ENCODE measurements at places on chromosomes 6 and 20.

GRCh38 chr20:35055445-35056276 lies 36.9 kb downstream of the TRPC4AP start:
- no peak for DNase-seq

- no peak for DNase-seq
These were observed 48.8 kb upstream of the TAF8 start for GRCh38 chr6:42001506-42001905.

DNA sequence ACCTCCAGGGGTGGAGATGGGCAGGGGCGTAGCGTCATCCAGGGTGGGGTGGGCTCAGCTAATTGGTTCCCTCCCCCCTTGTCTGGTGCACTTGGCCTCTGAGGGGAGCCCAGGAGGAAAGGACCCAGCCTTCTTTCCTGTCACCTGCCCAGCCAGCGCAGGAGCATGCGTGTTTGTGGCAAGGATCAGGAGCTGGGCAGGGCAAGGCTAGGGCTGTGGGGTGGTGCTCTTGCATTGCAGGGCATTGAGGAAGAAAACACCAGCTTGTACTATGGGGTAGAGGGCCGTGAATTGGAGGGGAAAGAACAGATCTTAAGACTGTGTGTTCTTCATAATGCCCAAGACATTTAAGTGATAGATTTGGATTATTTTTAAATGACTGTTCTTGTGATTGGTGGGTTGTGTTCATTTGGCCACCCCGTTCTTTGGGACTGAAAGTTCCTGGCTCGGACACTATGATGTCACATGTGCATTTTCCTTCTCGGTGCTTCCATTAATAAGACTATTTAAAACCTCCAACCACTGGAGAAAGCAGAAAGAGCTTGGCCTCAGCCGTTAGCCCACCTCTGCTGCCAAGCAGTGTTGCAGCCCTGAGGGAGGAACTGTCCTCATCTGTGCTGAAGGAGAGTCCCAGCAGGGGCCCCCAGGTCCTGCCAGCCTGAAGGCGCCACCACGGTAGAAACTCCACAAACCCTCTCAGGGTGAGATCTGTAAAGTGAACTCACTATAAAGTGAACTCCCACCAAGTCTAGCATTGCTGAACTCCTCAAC lies 136.2 kb upstream of the INSM1 start:
- DNase-seq, result no peak

DNA sequence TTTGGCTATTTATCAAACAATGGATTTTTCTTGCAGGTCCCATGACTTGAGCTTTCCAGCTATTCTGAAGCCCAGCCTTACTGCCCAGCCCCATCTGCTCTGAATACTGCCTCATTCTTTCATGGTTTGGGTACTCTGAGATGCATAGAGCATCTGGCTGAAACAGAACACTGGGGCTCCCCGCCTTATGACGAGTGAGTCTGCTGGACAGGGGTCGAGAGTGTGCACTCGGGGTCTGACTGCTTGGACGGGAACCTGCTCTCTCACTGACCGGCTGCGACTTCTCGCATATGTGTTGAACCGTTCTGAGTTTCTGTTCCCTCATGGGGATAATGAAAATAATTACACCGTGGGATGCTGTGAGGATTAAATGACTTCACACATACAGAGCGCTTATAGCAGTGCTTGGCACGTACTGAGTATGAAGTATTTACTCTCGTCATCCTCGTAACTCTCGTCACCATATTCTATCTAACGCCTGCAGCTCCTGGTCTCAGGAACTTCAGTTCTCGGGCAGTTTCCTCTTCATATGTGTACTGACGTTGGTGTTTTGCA lies 59.5 kb upstream of the MPC1 start:
- DNase-seq, result no peak

DNA sequence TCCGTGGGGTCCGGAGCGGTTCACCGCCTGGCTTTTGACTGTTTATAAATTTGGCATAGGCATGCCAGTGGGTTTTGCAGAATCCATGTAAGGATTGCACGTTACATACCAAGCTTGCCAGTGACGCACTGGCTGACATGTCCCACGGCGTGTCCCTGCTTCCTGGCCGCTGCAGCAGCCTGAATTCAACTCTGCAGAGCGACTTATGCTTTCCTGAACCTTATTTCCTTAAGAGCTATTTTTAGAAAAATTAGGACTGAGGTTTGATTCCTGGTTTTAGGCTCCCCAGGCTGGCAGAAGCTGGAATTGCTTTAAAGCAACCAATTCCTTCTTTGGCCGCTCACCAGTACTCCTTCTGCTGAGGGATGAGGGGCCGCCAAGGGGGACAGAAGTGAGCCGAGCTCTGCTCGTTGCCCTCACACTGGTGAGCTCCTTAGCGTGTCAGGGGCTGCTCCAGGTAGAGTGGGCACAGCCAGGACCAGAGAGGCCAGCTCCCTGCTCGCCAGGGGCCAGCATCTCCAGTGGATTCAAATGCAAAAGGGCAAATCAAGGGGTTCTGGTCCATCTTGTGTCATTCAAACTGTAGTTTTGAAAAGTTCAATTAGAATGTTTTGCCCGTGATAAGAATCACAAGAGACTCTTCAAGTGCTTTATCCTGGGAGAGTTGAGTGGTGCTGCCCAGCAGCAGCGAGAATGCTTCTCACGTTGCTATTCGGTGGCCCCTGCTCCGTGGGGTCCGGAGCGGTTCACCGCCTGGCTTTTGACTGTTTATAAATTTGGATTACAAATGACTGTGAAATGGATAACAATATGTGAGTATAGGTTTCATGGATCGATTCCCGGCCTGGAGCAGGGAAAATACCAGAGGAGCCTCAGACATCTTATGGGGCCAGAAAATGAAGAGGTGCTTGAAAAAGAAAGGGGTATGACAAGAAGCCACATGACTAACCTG lies 17.5 kb upstream of the IRF4 start:
- DNase-seq, result no peak

DNA sequence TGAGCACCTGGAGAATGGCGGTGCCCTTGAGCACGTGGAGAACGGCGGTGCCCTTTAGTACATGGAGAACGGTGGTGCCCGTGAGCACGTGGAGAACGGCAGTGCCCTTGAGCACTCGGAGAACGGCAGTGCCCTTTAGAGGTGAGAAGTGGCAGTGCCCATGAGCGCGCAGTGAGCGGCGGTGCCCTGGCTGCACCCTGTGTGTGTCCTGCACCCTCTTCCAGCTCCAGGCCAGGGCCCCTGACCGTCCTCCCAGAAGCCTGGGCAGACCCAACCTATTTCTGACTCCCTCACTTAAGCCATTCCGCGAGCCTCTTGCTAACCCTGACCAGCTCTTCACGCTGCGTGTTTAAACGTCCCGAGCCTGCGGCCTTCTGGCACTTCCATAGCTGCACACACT lies 151.3 kb downstream of the DLL1 start:
- DNase-seq, result no peak

- no peak for DNase-seq
These were observed 1.4 kb upstream of the SCRT2 start for GRCh38 chr20:676967-677366.

DNA sequence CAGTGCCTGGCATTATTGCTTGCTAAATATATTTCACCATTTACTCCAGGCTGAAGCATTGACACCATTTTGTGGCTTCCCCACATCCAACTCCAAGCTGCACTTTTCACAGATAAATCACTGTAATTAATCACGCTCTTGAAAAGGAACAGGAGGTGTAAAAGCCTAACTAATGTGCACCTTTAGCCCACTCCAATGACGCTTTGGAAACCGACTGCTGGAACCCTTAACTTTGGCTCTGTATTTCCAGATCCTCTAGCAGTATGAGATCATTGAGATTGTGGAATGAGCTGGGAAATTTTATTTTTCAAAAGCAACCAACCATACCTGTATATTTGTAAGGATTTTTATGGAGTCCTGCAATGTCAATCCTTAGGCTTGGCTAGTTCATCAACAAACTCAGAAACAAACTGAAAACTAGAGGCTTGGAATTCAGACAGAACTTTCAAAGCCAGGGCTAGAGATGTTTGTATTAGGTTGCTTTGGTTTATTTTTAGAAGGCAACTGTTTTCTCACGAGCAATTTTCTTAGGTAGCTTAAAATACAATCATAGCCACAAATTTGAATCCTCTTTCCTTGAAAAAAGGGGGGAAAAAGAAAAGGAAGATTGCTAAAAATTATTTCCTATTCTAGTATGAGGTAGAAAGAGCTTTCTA lies 52.8 kb upstream of the UTRN start:
- no peak for DNase-seq

- DNase-seq, result no peak
These were observed 52.0 kb downstream of the HIVEP1 start for GRCh38 chr6:12064131-12064530.

- no peak for DNase-seq
These were observed 328.2 kb upstream of the MANEA start for GRCh38 chr6:95249175-95249574.

- no peak for DNase-seq
These were observed 86.2 kb downstream of the SMAP1 start for GRCh38 chr6:70753870-70754380.

GRCh38 chr20:11270566-11270965 lies 596.8 kb upstream of the JAG1 start:
- no peak for DNase-seq
